ENCODE measurements at places on chromosomes 2 and 18.

- no peak for DNase-seq
Measured at GRCh38 chr2:57080035-57080434, 896.2 kb downstream of the CCDC85A start.

DNA sequence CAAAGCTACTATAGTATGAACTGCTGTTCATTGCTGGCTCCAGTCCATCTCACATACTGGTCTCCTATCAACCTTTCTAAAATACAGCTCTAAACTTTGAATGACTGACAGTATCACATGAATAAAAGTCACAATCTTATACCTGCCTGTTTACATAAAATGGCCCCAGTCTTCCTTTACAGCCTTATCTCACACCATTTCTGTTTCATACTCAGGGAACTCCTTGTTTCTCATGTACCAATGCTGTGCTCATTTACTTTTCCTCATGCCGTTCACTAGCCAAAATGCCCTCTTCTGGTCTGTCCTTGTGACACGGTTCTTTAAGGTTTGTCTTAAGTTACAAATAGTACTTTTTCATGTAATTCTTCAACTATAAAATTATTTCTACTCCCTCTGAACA lies 6.2 kb downstream of the ATP5MC3 start:
- DNase-seq = no peak

- DNase-seq = no peak
Measured at GRCh38 chr18:26286008-26286407, 59.8 kb downstream of the TAF4B start.

- DNase-seq = no peak
Measured at GRCh38 chr2:111035830-111036441, 84.8 kb upstream of the BCL2L11 start.

DNA sequence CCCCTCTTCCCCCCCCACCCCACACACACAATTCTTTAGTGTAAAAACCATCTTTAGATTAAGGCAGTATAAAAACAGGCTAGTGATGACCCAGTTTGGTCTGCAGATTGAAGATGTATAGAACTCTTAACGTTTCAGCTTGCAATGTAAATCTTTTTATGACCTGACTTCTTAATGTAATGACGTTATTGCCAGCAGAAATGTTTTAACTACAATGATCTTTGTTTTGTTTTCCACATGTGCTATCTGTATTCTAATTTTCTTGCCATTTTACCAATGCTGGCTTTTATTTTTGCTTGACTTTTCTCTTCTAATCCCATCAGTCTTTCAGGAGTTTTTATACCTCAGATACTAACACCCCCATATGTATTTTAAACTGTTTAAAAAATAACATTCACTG lies 25.2 kb downstream of the AGFG1 start:
- no peak for DNase-seq

DNA sequence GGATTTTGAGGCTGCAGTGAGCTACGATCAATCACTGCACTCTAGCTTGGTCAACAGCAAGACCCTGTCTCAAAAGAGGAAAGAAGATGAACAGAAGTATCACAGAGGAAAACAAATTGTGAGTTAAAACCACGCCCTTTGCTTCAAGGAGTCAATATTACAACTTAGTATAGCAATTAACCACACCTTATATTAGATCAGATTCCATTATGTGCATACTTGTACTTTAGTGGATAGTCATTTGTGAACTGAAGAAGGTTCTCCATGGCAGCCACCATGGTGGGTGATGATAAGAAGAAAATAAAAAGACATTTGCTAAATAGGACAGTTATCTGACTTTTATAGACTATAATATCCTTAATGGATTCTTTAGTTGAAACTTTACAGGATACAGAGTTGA lies 72.3 kb upstream of the EFEMP1 start:
- no peak for DNase-seq

DNA sequence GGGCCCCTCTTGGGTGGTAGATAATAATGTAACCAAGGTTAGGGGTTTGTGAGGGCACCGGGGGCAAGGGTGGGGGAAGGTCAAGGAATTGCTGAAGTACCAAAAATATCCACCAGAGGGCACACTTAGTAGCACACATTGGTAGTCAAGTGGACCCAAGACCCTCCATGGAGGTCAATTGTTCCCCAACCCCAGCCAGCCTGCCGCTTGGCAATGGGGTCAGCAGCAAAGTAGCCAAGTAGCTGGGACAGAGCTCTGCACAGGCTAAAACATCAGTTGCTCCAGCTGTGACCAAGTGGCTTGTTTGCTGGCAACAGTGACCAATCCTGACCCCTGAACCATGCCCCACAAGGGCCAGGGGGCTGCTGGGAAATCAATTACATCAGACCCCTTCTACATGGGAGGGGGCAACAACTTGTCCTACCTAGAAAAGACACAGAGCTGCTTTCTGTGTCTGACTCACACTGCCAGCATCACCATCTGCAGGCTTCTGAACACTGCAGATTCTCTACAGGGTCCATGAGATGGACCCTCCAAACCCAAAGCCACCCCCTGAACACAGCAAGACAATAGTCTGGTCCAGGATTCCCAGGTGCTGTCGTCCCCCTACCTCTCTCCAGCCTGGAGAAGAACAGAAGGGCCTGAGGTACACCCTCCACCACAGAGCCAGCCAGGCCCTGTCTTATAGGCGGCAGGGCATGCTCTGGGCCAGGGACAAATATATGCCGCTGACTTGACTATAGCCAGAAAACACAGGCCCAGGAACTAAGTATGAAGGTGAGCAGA lies 76.0 kb downstream of the EMX1 start:
- no peak for DNase-seq

DNA sequence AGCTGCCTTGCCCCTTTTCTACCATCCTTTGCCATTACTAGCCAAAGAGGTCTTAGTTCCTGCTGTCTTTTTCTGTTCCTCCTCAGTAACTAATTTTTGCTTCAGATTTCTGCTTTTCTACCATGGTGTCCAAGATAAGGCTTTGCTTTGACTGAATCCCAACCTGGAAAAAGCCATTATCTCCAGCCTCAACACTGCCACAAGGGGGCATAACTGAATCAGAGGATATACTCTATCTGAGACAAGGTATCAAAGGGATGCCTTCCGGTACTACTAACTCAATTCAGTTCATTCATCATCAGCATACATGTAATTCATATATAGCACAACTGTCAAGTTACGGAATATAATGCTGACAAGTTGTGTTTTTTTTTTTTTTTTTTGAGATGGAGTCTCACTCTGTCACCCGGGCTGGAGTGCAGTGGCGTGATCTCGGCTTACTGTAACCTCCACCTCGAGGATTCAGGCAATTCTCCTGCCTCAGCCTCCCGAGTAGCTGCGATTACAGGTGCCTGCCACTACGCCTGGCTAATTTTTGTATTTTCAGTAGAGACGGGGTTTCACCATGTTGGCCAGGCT lies 11.4 kb downstream of the OSGEPL1 start:
- DNase-seq = no peak

DNA sequence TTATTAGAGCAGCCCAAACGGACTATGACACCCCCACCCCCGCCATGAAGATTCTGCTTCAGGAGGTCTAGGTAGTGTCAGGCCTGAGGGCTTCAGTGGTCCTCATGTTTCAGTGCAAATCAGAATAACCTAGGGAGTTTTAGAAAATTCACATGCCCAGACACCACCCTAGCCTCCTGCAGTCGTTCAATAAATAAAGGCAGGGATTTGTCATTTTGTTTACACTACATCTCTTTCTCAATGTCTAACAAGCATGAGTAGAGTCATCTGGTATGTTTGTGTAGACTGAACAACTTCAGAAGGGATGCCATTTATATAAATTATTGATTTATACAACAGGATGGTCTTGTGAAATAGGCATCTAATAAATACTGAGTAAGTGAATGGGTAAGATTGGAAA lies 112.1 kb upstream of the SERPINE2 start:
- no peak for DNase-seq

- no peak for DNase-seq
Measured at GRCh38 chr2:132730611-132731010, 60.6 kb upstream of the LYPD1 start.

GRCh38 chr2:183079139-183079775 lies 710 bp downstream of the DUSP19 start:
- DNase-seq = no peak

DNA sequence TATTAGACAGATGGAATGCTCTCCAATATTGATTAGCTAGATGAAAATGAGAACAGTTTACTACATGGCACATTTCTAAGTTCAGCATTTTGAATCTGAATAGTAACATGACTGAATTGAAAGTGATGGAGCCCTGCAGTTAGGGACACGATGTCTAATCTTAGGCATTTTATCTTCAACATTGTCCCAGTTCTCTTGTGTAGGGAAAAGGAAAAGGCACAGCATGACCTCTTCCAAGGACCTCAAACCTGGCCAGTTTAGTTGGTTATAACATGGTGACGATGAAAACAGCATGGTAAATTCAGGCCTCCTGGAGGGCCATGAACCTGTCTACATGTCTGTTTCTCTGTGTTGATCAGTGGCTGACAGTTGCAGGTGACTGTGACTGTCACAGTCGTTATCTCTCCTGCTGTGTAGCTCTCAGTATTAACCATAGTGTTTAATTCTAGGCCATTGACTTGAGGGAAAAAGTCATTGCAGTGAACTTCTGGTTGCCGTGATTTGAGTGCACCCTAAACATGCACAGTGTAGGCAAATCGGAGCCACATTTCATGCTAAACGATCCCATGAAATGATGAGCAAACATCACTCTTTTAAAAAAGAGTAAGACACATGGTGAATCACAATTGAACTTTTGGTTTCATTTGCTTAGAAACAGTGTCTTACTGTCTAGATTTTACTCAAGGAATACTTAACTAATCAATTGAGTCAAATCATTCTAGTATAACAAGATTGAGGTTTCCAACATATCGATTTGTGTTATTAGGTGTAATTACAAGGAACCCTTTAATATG lies 129.7 kb downstream of the PHLPP1 start:
- DNase-seq = no peak

- no peak for DNase-seq
Measured at GRCh38 chr2:169525434-169525833, 15.9 kb downstream of the KLHL41 start.

GRCh38 chr2:240358080-240358479 lies 77.4 kb upstream of the GPC1 start:
- no peak for DNase-seq

GRCh38 chr2:95350368-95350767 lies 52.1 kb upstream of the FAHD2A start:
- DNase-seq = no peak

GRCh38 chr2:25313711-25314513 lies 27.8 kb downstream of the DNMT3A start:
- no peak for DNase-seq

DNA sequence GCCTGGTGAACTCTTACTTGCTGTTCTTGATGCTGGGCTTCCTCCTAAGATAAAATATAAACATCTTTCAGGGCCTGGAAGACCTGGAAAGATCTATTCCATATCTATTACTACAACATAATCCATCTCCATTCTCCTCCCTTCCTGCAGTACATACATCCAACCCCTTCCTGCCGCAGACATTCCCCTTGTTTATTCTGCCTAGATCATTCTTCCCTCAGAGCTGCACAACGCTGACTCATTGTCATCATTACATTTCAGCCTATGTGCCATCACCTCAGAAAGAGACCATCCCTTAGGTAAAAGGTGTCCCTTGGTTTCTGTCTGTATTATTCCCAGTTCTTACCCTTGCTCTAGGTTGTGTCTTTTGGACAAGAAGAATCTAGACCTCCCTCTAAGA lies 2.5 kb upstream of the CDH7 start:
- DNase-seq = no peak

DNA sequence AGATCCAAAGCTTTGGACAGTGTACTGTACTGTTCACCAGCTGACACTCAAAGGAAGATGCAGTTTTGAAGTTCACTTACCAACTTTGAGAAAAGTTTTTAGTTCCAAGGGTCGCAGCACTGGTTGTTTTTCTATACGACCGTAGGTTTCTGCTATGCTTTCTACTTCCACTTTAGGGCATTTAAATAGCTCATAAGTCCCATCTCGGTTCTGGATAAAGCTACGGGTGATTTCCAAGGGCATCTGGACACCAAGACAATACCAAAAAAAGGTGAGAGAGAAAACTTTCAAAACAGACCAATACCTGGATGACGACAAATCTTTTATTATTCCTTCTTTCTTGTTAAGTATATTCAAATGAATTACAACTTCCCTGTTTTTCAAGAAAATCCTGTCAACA lies 30.3 kb downstream of the C2orf42 start:
- no peak for DNase-seq

DNA sequence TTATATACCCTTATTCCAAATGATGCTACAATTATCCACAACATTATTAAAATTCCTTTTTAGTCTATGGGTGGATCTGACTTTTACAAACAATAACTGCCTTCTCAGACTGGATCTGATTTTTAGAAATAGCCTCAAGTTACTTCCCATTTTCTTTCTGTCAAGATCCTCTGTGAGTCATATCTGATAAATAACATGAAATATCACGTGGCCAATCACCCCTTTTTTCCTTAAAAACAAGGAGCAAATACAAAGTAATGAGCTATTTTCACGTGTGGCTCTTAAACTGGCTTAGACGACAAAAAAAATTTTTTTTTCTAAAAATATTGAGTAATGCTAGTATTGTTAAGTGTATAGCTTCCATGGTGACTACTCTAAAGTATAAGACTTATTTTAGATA lies 6.7 kb downstream of the PELI1 start:
- DNase-seq = no peak

GRCh38 chr2:197164141-197164754 lies 146.3 kb downstream of the ANKRD44 start:
- DNase-seq = peak; percentile 24

- DNase-seq = no peak
Measured at GRCh38 chr2:176124110-176124946, 1.8 kb downstream of the HOXD9 start.

GRCh38 chr2:163173591-163173990 lies 335.0 kb upstream of the KCNH7 start:
- DNase-seq = no peak

- DNase-seq = no peak
Measured at GRCh38 chr2:28413899-28414295, 21.2 kb downstream of the FOSL2 start.

DNA sequence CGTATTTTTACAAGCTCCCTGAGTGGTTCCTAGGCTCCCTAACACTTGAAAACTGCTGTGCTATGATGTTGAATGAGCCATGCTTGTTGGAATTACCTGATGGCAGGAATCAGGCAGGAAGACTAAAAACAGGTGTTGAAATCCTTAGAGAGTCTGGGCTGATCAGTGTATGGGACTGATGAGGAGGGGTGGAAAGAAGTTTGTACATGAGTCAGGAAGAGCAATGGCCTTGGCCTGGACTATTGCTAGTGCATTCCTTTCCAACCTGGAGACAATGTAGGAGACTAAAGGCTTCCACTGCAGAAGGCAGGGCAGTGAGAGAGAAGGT lies 25.0 kb upstream of the TMBIM1 start:
- no peak for DNase-seq
